ENCODE measurements at places on chromosomes 1 and 21. TPM values are rescaled to one million over a fixed set of nuclear protein-coding genes. Genes with fewer than 3 reads are reported as not detected.
A peak's percentile ranks its signal among the peaks of the same experiment; 100 is the strongest.

The ARL8A gene
- polyA plus RNA-seq = 22.2 TPM

The ORC1 gene
- 0.22 TPM for polyA plus RNA-seq

The CD1C gene
- 0.64 TPM for polyA plus RNA-seq

The G0S2 gene
- 310 TPM for polyA plus RNA-seq

The GJA8 gene
- polyA plus RNA-seq = not detected

The ZNF695 gene
- polyA plus RNA-seq = 1.1 TPM

The ZFYVE9 gene
- polyA plus RNA-seq = 3.6 TPM

The ETV3 gene
- polyA plus RNA-seq = 11.3 TPM

The GPATCH2 gene
- 6.5 TPM for polyA plus RNA-seq

The LMX1A gene
- 0.39 TPM for polyA plus RNA-seq

The WARS2 gene
- polyA plus RNA-seq = 4.6 TPM

The SVBP gene
- 17.7 TPM for polyA plus RNA-seq

The TSPEAR gene
- polyA plus RNA-seq = 0.09 TPM

- DNase-seq = no peak
These were observed 70.9 kb upstream of the ACOT11 start for GRCh38 chr1:54477153-54477561.

DNA sequence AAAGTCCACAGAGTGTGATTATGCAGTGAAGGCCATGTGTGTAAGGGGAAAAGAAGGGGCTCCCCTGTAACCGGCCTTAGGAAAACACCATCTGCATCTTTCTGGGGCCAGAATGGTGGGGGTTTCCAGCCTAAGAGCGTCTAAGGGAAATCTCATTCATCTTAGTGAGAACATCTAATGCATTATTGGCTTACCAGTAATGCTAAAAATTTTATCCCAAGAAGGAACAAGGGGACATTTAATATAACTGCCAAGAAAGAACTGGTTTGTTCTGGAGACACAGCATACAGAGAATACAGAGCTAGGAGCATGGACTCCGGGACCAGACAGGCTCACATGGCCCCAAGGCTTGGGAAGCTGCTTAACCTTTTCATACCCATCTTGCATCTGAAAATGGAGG lies 58.3 kb upstream of the DSCAM start:
- no peak for DNase-seq

- no peak for DNase-seq
These were observed 38.6 kb upstream of the CPLANE2 start for GRCh38 chr1:16275591-16275990.

- DNase-seq = peak; percentile 29
These were observed 14.9 kb downstream of the CDA start for GRCh38 chr1:20603504-20604464.

DNA sequence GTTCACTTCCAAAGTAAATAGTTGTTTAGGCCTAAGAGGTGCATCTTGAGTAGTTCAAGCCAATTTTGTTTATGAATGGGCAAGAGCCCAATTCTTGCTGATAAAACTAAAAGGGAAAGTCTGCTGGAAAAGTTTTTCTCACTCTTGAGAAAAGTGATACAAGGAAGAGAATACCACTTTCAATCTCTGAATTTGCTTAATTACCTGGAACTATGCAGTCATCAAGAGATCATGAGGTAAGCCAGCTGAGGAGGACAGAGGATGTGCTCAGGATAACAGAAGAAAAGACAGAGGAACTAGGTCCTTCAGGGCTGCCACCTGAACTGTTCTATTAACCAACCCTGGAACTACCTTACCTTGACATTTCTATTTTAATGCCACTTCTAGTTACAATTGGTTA lies 42.2 kb downstream of the ILDR2 start:
- no peak for DNase-seq

DNA sequence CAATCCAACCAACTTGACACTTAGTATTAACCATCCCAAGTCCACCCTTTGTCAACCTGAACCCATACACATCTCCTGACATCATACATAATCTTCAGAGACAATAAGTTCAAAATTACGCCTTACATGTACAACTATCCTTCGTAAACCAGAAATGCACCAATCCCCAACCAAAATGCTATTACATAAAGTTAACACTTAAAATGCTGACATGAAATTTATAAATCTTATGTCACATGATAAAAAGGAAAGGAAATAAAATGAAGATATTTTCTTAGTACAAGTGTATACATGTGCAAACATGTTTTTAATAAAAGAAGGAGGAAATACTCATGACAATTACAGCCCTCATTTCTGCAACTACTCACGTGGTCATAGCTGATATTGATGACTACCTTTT lies 95.0 kb downstream of the FCRL5 start:
- no peak for DNase-seq

DNA sequence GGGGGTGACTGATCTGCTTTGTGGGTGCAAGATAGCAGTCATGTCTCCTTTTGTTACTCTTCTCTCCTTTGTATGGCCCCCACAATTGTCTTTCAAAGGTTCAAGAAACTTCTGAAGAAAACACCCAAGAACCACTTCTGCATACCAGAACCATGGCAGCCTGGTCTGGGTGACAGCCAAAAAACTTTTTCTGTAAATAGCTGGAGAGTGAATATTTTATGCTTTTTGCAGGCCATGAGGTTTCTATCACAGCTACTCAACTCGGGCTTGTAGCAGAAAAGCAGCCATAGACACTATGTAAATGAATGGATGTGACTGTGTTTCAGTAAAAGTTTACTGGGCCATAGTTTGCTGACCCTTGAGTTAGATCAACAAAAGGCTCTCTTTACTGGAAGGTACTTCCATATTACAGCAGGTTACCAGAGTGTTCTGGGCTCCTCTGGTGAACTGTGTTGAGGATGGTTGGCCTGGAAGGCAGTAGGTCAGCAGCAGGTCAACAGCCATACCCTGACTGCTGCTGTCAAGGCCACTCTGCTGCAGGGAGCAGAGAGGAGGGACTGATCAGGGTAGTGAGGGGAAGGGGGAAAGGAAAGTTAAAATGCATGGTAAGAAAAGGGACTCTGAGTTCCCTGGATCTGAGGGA lies 116.4 kb downstream of the GDAP2 start:
- DNase-seq = no peak

DNA sequence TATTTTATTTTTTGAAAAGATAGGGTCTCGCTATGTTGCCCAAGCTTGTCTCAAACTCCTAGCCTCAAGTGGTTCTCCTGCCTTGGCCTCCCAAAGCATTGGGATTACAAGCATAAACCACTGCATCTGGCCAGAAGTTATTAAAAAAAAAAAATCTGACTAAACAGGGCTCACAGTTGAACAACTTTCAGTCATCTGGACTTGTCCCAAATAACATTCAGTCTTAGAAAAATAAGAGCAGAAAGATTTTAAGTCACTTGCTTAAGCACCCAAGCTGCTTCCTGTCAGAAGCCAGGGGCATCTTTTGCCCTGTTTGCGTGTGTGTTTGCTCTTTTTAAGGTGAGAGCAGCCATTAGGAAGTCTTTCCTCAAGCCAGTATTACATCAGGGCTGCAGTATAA lies 286.8 kb downstream of the LMO4 start:
- DNase-seq = no peak

- no peak for DNase-seq
These were observed 1.9 kb downstream of the S100A4 start for GRCh38 chr1:153543736-153544135.

DNA sequence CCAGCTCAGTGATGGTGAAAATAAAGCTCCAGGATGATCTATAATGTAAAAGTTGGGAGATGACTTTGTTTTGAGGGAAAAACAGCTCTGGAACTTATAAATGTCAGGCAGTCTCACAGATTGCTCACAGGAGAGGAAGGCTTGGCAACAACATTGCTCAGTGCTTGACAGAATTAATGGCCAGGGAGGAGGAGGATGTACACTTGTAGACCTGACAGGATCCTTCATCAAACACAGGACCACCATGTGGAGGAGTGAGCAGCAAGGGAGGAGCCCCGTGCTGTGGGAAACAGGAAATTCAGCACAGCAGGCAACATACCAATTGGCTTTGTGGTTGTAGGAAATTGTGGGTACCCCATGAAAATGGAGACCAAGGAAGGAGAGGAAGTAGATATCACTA lies 291.8 kb upstream of the CAMK1G start:
- no peak for DNase-seq

DNA sequence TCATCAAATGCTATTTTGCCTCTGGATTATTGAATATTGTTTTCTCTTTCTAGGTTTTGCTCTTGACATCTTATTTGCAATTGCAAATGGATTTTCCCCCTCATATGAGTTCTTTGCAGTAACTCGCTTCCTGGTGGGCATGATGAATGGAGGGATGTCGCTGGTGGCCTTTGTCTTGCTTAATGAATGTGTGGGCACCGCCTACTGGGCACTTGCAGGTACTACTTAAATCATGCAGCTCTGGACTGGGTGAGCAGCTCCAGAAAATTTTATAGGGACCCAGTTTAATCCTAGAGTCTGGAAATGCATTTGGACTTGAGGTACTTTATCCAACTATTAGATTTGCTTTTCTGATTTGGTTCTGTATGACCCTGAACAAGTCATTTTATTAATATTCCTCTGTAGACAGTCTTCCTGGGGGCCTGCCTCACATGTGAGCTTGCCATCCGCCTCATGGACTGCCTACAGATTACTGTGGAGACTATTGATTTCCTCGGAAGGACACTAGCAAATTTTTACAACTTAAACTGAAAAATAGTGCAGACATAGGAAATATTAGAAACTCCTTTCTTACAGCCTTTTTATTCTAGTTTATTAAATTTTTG lies 44.5 kb downstream of the SLC22A15 start:
- DNase-seq = peak; percentile 60

GRCh38 chr1:229884765-229885164 lies 182.3 kb upstream of the GALNT2 start:
- DNase-seq = no peak

DNA sequence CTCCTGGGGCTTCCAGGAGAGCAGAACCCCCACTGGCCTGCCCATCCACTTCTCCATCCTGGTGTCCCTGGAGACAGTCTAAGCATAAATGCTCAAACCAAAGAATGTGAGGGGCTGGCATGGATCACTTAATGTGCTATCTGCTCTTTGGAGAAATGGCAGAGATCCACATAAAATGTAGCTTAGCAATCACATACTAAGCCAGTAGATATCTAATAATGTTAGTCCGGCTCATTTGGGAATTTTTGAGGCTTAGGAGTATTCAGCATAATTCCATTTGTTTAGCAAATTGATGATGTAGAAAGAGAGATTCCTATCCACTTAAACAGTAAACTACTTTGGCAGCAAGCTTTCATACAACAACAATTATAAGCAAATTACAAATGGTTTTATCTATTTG lies 90.7 kb downstream of the TENT5C start:
- no peak for DNase-seq

DNA sequence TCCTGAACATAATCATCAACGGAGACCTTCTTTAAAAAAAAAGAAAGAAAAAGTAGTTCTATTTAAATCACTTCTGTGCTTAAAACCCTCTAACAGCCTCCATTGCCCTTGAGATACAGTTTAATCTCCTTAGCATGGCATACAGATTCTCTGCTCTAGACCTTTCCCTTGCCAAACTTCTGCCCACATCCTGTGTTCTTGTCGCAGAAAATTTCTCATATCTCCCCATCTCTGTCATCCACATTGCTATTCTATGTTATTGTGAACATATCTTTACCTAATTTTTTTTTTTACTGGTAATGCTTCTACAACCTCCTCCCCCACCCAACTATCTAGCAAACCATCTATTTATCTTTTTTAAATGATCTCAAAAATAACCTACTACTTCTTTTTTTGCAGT lies 135.7 kb upstream of the PROX1 start:
- no peak for DNase-seq

DNA sequence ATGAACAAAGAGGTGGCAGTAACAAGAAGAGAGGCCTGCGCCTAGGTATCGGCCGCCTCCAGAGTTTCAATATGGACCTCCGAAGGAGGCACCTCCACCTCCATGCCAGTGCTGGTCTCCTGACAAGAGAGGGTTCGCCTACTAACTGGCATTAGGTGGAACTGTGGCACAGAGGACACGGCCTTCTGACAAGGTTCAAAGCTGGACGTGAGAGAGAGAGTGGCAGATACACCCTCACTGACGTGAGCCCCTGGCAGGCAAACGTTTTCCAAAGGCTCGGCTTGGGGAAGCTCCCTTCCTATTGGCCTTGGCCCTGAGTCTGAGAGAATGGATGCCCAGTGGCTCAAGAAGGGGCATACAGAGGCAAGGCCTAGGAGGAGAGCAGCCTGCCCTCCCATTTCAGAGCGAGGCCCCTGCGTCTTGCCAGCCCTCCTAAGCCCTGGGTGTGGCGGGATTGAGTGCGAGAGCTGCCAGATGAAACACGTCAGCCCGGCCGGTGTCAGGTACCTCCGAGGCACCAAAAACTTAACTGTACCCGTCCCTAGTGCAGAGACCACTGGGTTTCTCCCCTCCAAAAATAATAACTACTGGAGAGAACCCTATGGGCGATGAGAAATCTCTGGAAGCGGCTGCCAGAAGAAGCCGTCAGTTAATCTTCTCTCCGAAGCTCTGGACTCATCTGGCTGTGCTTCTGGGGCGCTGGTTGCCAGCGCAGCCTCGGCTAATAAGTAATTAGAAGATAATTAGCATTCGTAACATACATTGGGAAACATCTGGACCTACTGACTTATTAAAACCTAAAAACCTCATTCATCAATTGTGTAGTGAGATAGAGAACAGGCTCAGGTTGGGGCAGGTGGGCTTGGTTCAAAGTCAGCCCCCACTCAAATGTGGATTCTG lies 283.6 kb downstream of the NPHP4 start:
- no peak for DNase-seq

DNA sequence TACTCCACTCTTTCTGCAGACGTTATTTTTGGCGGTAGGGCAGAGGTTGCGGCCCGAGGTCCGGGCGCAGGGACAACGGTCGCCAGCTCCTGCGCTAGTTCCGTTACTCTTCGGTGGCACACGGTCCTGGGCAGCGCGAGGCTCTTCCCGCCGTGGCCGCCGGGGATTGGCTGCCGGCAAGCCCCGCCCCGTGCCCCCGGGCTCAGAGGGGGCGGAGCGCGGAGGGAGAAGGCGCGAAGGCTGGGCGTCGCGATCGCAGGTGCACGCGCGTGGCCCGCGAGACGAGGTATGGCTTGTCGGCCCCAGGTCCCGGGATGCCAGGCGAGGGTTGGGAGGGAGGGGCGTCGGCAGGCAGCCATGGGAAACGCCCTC lies 518 bp upstream of the SHE start:
- DNase-seq = no peak

DNA sequence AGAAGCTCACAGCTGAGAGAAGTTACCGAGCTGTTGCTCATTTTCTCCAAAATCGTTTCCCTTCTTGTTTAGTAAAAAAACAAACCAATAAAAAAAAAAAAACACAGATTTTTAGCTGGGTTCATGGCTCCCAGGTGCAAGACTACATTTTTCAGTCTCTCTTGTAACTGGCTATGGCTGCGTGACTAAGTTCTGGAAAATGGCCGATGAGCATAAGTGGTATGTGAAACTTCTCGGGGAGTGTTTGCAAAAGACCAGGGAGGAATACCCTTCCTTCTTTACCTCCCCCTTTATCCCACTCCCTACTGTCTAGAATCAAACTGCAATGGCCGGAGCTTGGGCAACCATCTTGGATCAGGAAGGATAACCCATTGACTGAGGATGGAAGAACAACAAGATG lies 38.7 kb upstream of the KANK4 start:
- DNase-seq = no peak

DNA sequence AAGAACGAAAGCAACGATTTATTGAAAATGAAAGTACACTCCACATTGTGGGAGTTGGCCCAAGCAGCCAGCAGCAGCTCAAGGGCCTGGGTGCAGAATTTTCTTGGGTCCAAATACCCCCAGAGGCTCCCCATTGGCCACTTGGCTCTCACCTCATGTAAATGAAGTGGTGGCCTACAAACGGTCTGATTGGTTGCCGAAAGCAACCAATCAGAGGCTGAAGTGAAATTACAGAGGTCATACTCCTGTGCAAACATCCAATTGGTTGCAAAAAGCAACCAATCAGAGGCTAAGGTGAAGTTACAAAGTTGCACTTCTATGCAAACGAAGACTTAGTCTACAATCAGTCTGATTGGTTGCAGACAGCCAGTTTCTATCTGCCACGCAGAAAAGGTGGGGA lies 31.9 kb downstream of the FAM163A start:
- DNase-seq = peak; percentile 79
